ENCODE measurements at places on chromosomes 5 and 9.
A peak's percentile ranks its signal among the peaks of the same experiment; 100 is the strongest.

DNA sequence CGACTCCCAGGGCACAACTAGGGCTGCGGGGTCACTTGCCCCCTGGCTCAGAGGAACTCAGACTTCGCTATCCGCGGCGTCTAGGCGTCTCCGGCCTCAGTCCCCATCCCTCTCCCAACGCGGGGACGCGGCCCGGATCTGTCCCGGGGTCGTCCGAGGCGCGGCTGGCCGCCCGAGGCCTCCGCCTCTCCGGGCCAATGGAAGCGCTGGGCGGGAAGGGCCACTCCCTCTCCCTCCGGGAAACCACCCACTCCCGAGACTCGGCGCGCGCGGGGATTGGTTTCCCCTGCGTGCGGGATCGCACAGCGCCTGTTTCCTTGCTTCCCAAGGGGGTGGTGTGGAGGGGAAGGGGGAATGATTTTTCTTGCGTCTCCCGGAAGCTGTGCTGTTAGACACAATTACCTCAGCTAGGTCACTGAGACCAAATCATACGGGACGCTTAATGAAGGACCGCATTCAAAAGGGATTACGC lies 38.3 kb downstream of the NR2F1 start:
- no peak for DNase-seq

DNA sequence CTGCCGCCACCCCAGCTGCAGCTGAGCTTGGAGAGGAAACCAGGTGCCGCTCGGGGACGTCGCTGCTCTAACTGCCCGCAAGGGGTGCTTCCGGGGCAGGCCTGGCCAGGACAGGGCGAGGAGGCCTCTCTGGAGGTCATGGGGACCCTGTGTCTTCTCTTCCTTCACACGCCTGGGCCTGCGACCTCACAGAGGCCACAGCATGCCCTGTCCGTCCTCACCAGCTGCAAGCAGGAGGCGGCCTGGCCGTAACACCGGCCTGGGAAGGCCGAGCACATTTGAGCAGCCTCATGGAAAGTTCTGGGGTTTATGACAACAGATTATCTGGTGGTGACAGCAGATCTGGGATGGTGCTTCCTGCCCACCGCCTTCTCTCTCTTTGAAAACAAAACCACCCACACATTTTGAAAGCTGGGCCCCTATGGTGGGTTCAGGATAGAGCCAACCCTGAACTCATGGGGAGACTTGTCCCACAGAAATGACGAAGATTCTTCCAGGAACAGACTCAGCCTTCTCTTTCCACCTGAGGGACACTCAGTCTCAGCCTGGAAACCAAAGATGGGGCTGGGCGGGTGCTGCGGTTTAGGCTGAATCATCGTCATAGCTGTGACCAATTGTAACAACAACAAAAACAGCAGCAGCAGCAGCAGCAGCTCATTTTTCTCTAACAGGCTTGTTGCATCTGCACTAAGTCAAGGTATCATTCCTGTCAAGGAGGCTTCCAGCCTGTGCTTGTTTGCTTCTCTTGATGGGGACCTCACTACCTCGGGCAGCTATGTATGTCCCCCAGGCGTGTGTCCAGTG lies 99.6 kb upstream of the RAPGEF1 start:
- DNase-seq: peak; percentile 62

- DNase-seq: no peak
Observed at GRCh38 chr5:173664154-173664526, 47.7 kb upstream of the BOD1 start.

DNA sequence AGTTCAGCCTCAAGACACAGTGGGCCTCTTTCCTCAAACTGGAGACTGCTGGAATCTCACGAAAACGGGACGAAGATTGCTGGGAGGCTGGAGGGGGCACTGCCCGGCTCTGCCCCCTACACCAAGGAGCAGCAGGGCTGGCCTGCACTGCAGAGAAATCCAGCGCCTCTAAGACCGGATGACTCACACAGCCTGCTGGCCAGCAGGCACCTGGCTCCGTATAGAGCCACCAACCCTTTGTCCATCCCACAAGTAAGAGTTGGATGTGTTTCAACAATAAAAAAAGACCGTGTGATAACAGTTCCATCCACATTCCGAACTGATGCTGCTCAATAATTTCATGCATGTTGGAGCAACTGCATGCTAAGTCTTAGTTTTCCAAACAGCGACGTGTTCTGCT lies 11.5 kb downstream of the CCDC127 start:
- DNase-seq: no peak

- no peak for DNase-seq
Observed at GRCh38 chr5:95600557-95600956, 19.3 kb upstream of the GPR150 start.

- no peak for DNase-seq
Observed at GRCh38 chr5:117207088-117207668, 632.6 kb upstream of the SEMA6A start.

- no peak for DNase-seq
Observed at GRCh38 chr5:38384396-38384795, 126.0 kb downstream of the EGFLAM start.
